RPMI7951 (cell line): ENCODE measurements at places on chromosomes 1 and 21. TPM values are rescaled to one million over a fixed set of nuclear protein-coding genes. Genes with fewer than 3 reads are reported as not detected.

- no peak for DNase-seq
Measured at GRCh38 chr1:243474136-243474881, 218.5 kb downstream of the SDCCAG8 start.

RASAL2 gene
- 5.6 and 8.2 TPM in 2 replicates for total RNA-seq

DNA sequence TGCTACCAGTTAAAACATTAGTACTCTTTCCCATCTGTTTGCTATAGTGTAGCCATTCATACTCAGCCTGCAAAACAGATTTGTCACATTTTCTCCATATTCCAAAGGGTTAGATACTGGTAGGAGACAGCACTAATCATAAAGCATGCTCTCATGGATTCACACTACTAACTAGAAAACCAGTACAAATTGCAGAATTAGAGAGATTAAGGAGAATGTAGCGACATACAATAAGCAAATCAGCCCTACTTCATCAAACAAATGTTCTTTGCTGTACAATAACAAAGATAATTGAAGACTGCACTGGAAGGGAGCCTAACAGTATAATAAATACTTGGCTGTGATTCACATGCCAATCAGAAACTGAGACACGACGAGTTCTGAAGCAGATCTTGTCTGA, 368.0 kb upstream of the PRMT6 start:
- DNase-seq: no peak

DNA sequence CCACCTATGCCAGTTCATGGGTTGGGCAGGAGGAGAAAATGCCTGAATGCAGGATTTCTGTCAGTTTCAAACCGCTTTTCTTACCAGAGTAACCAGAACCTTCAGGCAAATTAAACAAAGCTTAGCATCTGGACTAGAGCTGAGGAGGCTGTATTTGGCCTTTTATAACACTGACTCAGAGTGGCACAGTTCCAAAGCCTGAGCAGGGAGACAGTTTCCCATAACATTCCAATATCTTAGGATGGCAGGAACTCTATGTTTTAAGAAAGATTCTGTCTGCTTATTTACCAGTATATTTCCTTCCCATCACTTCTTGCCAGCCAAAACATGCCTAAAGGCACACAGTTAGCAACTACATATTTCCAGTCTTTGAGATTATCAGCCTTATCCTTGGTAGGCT, 46.8 kb downstream of the UBR4 start:
- DNase-seq: peak; percentile 89

MANEAL gene
- 5.6 and 8.2 TPM in 2 replicates for total RNA-seq

APCS gene
- total RNA-seq: not detected in 2 replicates

LRRC3 gene
- 1.6 and 1.9 TPM in 2 replicates for total RNA-seq

- DNase-seq: no peak
Measured at GRCh38 chr1:171707583-171707982, 34.3 kb downstream of the VAMP4 start.
